ENCODE measurements at places on chromosomes 4 and X.

- no peak for DNase-seq
Observed at GRCh38 chr4:11966782-11967181, 538.1 kb upstream of the HS3ST1 start.

GRCh38 chrX:87900320-87900908, 382.8 kb downstream of the KLHL4 start:
- no peak for DNase-seq

- DNase-seq, result no peak
Observed at GRCh38 chr4:79426989-79427388, 19.0 kb upstream of the GK2 start.

DNA sequence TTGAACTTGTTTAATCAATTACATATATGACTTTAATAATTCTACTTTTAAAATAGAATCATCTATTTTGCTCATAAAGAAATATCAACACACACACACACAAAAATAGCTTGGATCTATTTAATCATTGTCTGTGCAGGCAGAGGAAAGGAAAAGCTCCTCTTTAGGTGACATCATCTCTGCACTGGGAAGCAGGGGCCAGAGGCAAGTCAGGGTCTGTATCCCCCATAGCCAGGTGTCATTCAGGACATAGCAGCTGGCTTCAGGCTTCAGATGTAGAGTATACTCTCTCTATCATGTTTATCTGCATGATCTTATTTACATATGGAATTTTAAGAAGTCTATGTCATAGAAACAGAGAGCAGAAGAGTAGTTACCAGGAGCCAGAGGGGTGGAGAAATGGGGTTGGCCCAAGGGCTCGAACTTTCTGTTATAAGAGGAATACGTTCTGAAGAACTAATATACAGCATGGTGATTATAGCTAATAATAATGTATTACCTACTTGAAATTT, 110.4 kb upstream of the LDB2 start:
- DNase-seq, result no peak

DNA sequence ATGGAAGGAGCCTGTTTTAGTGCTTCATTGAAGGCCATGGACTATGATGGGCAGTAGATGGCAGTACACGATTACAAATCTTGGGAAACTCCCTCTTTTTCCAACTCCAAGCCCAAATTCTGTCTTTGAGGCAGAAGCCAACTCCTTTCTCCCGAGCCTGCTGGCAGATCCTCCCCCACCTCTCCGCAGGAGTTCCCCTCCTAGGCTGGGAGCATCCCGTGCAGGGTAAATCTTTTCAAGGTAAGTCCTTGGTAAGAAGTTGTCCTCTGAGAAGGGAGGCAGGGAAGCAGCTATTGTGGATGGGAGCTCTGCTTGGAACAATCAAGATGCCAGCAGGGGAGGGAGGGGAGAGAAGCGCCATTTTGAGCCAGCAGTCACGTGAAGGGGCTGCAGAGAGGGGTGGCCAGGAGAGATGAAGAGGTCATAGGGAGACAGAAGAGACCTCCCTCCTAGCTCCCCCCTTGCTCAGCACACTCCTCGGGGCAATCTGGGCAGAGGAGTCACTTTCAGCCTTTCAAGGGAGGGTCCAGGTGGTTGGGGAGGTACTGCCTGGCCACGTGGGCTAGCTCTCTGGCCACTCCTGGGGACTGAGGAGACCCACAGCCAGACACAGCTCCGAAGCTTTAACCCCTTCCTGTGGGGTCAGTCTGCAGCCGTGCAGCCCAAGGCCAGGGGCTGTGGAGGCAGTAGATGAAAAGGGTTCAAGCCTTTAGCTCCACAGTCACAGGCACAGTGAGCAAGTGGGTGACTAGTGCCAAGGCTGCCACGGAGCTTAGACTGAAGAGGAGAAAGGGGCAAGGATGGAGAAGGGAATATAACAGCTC, 9.6 kb downstream of the CC2D2A start:
- no peak for DNase-seq

DNA sequence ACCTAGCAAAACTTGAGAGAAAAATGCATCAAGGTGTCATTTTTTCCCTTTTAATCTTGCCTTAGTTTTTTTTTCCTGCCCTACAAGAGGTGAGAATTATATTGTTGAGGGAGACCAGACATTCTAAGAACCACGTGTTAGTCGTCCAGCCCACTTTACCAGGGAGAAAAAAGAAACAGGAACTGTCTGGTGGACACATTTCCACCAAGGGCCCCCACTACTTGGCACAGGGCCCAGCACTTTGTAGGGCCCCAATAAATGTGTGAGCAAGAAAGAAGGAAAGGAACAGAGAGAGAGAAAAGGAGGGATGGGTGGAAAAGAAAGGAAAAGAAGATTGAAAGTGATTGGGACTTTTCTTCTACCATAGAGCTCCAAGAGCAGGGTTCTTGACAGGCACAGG, 3.9 kb upstream of the EGFL6 start:
- DNase-seq, result no peak

DNA sequence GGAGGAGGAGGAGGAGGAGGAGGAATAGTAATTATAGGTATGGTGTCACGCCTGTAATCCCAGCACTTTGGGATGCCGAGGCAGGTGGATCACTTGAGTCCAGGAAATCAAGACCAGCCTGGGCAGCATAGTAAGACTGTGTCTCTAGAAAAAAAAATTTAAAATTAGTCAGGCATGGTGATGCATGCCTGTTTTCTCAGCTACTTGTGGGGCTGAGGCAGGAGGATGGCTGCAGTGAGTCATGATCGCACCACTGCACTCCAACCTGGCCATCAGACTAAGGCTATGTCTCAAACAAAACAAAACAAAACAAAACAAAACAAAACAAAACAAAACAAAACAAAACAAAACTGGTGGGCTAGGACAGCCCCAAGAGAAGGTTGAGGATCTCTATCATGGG, 3.0 kb downstream of the STARD8 start:
- DNase-seq, result no peak

DNA sequence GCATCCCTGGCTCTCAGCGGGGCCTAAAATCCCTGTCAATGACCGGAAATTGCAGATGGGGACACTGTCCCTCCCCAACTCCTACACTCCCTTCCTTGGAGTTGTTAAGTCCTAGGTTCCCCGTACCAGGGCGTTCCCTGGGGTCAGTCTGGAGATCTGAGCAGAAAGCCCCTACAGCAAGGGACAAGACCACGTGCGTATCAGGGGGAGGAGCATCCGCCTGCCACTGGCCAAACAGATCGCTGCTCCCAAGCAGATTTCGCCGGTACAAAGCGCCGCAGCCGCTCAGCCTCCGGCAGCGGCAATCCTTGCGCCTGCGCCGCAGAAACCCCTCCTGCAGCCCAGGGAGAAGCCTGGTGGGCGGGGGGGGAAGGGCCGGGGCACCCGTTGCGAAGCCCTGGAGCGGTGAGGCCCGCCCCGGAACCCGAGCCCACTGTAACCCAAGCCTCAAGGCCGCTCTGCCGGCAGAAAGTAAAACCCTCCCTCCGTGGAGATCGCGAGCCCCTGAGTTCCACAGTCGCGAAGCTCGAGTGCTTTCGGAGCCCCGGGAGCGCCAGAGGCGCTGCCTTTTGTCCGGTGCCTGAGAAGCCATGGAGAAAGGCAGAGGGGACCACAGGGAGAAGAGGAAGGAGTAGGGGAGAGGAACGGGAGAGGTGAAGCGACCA, 2.7 kb downstream of the CRMP1 start:
- no peak for DNase-seq

DNA sequence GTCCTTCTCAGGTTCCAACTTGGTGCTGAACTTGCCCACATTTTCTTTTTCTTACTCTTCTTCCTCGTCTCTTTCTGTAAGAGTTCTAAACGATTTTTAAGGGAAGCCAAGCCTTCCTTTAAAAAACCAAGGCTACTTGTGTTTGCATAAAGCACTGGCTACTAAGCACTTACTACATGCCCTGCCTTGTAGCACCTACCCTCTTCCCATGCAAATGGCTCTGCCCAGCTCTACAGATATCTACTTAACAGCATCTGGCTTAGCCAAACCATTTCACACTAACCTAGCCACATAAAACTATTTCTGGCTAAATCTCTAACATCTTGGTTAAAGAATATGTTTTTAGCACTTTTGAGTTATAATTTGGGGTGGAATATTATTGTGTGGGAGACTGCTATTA, 26.9 kb upstream of the ARMCX2 start:
- no peak for DNase-seq

GRCh38 chr4:123215536-123215935, 181.1 kb upstream of the SPRY1 start:
- no peak for DNase-seq

GRCh38 chrX:94908171-94908570, 1234.2 kb downstream of the FAM133A start:
- DNase-seq, result no peak

All from stimulated activated CD4-positive, alpha-beta T cell treated with anti-CD3 and anti-CD28 coated beads, Interleukin-12 subunit alpha, Interleukin-12 subunit beta, amount 100 ng/mL, for 4 hours (primary cell).